Fibroblast of skin of left biceps (primary cell): ENCODE measurements at places on chromosomes 1 and 21.
A peak's percentile ranks its signal among the peaks of the same experiment; 100 is the strongest.

DNA sequence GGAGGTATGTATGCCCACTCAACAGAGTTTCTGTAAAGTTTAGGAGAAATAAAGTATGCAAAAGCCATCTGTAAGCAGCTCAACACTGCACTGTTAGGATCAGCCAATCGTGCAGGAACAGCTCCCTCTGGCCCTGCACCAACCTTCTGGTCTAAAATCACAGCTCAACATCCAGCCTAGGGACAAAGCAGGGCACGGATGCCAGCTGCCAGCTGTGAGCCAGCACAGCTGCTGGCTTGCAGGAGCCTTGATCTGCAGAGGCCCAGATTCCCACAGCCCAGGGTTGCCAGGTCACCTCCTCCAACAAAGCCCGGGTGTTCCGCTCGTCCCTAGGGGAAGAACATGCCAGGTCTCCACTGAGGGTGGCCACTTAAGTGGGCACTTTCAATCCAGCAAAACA, 8.6 kb downstream of the ACOT7 start:
- DNase-seq: no peak

DNA sequence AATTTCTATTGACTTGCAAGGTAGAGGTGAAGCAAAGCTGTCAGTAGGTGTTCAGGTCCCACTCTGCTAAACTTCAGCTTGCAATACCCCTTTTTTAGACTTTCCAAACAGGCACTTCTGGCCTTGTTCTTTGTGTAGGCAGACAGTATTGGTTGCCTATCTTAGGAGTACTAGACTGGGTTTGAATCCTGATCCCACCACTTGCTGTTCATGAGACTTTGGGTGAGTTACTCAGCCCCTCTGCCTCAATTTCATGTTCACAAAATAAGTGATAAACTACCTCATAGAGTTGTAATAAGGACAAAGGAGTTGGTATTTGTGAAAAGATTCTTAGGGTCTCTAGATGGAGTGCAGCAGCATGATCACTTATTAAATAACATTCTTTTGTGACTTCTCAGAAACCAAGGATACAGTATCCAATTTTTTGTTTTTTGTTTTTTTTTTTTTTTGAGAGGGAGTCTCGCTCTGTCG, 5.2 kb downstream of the RCC1 start:
- DNase-seq: no peak

DNA sequence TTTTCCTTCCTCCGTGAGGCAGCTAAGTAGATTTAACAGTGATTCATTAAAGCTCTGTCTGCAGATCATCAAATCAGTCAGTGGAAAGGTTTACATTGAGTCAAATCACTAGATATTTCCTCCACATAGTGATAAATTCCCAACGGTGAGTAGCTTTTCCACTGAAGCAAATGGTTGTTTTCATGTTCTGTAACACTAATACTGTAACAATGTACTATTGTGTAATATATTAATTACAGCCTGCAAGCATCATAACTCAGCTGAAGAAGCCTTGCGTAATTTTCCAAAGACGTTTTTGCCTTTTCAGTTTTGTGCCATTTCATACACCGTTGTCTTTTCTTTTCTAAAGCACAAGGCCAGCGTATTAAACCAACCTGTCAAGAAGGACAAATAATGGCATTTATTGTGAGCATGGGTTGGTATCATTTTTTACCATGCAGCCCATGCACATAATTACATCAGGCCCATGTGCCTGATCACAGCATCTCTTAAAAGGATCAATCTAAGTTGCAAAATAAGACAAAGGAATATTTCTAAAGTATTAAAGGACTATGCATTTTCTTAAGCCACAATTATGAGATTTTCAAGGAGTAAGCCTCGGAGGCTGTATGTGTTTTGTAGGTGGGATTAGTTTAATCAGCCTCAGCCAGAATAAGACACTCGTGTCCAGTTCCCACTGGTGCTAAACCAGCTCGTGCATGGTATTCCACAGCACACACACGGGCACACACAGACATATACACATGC, 16.7 kb upstream of the PDE9A start:
- peak; percentile 37 for DNase-seq

- no peak for DNase-seq
Observed at GRCh38 chr1:38587766-38588165, 271.8 kb downstream of the RRAGC start.

GRCh38 chr1:231724876-231725647, 98.5 kb downstream of the DISC1 start:
- DNase-seq: no peak

GRCh38 chr21:43763901-43764523, 12.1 kb downstream of the CSTB start:
- no peak for DNase-seq

DNA sequence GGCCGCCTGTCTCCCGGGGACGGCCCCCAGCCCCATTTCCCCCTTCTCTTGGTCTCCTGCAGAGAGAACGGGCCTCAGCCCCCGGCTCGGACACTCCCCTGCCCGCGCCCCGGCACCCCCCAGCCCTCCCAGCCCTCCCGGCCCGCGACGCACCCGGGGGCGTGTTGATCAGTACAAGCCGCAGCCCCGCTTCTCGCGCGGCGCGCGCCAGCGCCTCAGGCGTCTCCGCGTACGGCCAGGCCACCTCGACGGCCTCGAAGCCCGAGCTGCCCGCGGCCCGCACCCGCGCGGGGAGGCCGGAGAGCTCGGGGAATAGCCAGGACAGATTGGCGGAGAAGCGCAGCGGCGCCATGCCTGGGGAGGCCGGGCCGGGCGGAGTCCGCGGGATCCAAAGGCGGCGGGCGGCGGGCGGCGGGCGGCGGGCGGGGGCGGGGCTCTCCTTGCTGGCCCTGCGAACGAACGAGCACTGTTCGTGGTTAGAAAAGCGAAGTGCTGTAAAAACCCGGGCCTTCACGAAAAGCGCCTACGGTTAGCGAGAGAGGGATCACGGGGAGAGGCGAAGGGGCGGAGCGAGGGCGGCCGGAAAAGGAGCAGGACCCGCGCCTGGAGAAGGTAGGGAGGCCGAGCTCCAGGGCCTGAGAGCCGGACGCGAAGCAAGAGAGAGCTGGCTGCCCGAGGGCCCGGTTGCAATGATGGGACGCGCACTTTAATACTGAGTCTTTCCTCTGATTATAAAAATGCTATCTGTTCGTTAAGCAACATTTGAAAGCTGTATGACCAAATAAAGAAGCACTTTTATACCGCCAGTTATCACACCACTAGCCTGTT, at the start of gene HYI:
HYI (minus strand) TSS at position 490 of the 828 bp plus-strand sequence; CDS start at position 352, 138 bp downstream.
- DNase-seq: peak; percentile 68

DNA sequence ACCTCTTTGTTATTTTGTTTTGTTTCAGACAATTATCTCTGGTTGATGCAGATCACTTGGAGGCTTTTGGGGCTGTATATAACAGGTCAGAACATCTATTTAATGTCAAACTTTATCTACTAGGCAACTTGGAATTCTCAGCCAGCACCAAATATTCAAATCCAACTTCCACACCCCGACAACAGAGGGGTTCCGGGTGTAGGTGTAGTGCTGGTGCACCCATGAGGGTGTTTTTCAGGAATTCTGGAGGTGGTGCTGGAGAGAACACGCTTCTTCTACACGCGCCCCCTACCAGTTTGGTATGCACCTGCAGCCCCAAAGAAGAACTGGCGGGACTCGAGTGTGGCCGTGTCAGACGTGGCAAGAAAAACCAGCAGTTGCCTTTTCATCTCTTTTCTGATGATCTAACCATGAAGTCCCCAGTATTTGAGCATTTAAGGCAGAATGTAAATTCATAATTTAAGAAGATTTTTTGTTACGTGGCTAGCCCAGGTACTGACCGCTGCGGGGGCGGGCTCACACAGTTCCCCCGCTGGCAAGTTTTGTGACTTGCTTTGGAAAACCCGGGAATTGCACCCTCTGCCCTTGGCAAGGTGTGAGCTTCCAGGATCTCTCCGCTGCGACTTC, 462 bp upstream of the TLCD4 start:
- no peak for DNase-seq

- DNase-seq: no peak
Observed at GRCh38 chr1:43282220-43283195, 2.9 kb downstream of the C1orf210 start.

DNA sequence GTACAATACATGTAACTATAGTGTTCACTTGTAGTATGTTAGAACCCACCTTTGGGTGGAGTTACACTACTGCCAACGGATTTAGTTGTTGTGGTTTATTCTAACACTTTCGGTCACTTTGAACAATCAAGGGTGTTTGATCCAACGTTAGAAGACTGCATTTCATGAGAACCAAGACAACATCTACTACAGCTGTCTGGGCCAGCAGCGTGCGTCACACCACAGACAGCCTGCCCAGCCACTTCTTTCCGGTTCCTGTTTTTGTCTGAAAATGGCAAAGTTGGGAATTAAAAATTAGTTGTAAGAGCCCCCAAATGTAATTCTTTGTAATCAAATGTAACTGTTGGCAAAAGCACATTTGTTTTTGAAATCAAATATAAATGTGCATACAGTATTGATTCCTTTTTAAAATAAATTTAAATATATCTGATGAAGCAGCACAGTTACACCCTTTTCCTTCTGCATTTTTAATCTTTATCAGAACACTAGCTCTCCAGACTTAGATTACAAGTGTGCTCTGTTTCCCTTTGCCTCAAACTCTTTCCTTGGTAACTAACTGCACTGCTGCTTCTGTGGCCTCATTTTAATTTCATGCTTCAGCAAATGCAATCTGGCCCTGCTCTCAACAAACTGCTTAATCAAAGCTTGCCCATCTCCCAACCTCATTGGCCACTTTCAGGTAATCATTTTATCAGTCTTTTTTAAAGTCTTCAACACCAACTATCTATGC, 86.6 kb upstream of the DPH5 start:
- DNase-seq: no peak

DNA sequence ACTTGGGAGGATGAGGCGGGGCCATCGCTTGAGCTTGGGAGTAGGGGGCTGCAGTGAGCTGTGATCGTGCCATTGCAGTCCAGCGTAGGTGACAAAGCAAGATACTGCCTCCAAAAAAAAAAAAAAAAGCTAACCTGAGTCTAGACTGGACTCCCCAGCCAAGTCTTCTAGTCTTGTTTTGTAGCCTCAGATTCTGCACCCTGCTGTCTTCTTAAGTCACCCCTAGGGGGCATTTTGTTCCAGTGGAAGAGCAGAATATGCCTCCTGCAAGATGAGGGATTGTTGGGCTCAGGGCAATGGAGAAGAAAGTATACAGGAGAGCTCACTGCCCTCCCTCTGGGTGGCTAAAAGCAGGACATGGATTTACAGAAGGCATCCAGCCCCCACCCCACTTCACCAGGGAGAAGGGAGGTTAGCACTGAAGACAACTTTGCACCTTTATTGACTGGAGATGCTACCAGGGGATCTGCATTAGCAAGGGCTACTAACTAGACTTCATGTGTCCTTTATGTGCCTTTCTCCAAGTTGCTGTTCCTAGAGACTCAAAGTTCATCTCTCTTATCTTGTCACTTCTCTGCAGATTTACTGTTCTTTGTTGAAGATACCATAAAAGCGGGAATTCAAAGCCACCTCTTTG, 15.3 kb upstream of the RNF187 start:
- DNase-seq: no peak

DNA sequence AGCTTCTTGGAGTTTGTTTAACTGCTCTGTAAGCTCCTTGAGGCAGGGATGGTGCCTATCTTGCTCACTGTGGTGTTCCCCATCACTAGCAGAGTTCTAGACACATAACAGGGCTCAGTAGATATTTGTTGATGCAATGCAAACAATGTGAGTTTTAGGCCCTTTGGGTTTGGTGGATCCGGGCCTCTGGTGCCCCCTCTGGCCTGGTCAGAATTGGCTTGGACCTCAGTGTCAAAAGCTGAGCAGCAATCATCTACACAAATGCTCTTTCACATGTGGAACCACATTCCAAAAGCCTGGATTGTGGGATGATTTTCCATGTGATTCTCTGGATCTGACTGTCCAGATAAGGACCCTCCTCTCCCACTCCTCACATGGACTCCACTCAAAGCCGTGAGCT, 53.4 kb upstream of the BCAR3 start:
- no peak for DNase-seq

- peak; percentile 47 for DNase-seq
Observed at GRCh38 chr1:62117018-62117750, 77.5 kb upstream of the L1TD1 start.
